GM03348 (cell line): ENCODE measurements at places on chromosomes 4 and X.

- no peak for DNase-seq
These were observed 374.8 kb upstream of the FAT1 start for GRCh38 chr4:187098429-187098828.

DNA sequence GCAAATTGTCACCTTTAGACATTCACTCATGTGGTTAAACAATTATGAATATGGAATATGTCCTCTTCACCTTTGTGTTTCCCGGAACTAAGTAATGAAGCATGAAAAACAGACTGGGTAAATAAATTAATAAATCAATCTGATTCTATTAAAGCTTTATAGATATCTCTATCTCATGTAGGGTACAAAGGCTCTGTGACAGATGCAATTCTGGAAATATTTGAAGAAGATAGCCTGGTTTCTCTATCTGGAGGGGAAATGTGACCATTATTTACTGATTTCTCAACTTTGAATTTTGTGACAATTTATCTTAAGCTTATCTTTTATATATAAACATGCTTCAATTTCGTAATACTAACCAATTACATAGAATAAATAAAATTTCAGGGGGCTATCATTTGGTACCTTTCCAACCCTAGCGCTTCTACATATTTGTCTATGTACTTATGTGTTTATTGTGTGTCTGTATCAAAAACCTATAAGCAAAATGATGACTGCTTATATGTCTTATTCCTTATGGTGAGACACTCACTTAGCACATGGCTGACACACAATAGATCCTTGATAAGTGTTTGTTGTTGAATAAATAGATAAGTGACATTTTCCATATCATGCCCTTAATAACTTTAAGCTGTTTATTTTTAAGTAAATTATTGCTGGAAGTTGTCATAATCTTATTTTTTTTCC is 9.9 kb downstream of the CTSO start:
- no peak for DNase-seq

- no peak for DNase-seq
These were observed 133.8 kb upstream of the NKX1-1 start for GRCh38 chr4:1539859-1540600.

GRCh38 chr4:18049446-18049845 is 27.9 kb upstream of the LCORL start:
- DNase-seq, result no peak

GRCh38 chrX:73977542-73978169 is 326.3 kb upstream of the ZCCHC13 start:
- no peak for DNase-seq

DNA sequence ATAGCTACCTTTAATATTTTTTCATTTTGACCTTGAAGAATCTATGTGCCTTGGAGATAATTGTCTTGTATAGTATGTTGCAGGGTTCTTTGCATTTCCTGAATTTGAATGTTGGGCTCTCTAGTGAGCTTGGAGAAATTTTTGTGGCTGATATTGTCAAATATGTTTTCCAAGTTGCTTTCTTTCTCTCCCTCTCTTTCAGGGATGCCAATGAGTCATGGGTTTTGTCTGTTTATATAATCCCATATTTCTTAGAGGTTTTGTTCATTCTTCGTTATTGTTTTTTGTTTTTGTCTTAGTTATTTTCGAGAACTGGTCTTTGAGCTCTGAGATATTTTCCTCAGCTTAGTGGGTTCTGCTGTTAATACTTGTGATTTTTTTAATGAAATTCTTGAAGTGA is 20.7 kb downstream of the RAB40AL start:
- DNase-seq, result no peak

GRCh38 chr4:39638354-39639239 is at the start of gene SMIM14:
SMIM14 (minus strand) TSS chr4:39638865; CDS start chr4:39605145, 33,720 bp downstream.
- peak; percentile 99 for DNase-seq

DNA sequence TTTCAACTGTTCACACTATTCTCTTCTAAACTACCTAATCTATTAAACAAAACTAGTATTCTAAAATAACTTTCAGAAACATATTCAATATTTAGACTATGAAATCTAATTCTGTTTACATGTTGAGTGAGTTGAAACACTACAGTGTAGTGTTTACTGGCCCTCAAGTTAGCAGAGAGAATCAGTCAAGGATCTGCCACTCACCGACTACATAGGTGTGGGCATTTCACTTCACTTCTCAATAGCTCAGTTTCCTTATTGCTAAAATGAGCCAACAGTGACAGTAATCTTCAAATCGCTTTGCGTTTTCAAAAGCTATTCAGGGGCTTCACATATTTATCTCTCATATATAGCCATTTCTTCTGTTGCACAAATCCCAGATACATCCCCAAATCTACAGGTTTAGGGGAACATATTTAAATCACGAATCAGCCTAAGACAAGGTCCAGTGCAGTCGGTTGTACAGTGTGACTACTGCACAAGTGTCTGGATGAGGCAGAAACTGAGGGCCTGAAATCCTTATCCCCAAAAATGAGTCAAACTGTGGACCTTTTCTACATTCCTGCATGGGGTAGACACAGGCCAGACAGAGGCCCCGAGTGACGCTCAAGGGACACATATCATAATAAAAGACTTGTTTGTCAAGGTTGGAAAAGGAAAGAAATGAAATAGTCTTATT is 129.8 kb downstream of the PPP3CA start:
- peak; percentile 11 for DNase-seq

DNA sequence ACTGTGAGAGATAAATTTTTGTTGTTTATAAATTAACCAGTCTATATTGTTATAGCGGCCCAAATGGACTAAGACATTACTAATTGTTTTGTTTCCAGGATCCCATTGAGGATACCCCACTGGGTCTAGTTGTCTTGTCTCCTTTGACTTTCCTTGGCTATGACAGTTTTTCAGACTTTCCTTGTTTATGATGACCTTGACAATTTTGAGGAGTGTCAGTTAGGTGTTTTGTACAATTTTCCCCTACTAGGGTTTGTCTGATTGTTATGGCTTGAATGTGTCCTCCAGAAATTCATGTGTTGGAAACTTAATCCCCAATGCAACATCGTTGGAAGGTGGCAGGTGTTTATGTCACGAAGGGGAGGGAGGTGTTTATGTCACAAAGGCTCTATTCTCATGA is 89.6 kb upstream of the PITX2 start:
- DNase-seq, result no peak

DNA sequence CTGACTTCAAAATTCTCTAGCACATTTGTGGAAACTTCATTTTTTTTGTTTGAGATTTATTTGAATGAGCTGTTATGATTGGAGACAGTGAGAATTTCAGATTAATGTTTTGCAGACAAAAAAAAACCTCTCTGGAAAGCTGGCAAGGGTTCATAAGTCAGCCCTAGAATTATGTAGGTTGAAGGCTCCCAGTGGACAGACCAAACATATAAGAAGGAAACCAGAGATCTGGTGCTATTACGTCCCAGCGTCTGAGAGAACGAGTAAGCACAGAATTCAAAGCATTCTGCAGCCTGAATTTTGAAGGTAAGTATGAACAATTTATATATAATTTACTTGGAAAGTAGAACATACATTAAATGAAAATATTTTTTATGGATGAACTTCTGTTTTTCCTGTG is at the start of gene AGTR2:
TSS of gene AGTR2 (plus strand) at position 234 of the 400 bp plus-strand sequence. CDS start 1,537 bp downstream, outside the sequence.
- DNase-seq, result no peak

DNA sequence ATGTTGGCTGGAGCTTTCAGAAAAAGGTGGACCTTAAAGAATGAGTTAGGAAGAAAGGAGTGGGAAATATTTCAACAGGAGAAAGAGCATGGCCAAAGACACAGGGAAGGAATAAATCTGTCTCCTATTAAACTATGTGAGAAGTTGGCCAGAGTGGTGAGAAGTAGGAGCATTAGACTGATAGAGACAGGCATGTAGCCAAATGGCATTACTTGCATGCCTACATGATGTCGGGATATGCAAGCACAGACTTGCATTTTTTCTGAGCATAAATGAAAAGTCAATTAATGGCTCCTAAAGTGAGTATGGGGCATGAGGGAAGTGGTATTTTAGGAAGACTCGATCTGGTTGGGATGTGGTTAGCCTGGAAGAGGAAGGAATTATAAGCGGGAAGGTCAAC is 279.6 kb upstream of the PITX2 start:
- no peak for DNase-seq

GRCh38 chr4:53721263-53721662 is 130.0 kb upstream of the LNX1 start:
- DNase-seq, result no peak

DNA sequence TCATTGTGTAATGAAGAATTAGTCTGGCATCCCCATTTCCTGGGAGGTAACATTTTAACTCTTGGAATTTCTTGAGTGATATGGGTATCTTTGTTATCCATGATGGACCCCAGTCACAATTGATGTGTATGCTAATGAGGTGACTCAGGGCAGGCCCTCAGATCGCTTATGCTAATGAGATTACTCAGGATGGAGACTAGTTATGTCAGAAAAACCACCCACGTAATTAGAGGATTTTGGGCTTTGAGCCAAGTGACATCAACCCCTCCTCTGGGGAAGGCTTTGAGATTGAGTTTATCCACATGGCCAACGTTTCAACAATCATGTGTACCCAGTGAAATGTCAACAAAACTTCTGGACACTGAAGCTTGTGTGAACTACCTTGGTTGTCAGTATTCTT is 772.7 kb downstream of the STPG2 start:
- DNase-seq, result no peak

DNA sequence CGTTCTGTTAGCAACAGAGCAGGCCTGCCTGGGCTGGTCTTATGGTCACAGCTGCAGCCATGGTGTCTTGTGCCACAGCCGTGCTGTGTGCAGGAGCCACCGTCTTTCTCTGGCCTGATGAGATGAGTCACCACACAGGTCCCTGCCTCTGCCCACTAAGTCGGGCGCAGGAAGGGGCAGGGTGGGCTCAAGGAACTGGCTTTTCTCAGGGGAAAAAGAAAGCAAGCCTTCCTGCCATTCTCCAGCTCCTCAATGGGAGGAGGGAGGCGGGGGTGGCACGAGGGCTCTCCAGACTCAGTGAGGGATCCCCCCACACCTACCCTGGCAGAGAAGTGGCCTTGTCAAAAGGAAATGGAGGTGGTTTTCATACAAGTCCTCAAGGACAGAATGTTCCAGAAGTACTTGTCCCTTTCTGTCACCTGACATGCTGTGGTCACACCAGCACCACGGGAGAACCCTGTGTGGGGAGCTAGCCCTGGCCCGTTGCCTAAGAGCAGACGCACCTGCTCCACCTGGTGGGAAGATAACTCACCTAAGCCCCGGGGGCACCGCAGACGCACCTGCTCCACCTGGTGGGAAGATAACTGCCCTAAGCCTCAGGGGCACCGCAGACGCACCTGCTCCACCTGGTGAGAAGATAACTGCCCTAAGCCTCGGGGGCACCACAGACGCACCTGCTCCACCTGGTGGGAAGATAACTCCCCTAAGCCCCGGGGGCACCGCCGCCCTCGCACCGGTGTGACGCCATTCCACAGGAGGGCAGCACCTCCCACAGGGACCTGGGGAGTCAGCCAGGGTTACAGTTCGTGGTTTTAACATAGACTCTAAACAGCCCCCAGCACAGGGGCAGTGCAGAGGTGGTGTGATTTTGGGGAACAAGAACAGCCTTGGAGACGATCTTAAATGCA is 18.5 kb downstream of the UVSSA start:
- no peak for DNase-seq

DNA sequence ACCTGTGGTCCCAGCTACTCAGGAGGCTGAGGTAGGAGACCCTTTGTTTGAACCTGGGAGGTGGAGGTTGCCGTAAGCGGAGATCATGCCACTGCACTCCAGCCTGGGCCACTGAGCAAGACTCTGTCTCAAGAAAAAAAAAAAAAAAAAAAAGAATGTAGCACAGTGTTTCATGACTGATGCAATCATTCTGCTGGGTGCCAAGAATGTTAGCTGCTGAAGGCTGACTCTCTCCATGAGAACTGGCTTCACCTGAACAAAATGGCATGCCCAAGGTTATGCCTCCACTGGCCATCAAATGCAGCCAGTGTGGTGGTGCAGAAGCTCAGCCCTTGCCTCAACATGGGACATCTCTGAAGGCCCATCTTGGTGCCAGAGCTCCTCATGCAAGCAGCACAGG is 412.1 kb downstream of the ADAM29 start:
- peak; percentile 16 for DNase-seq

- DNase-seq, result peak; percentile 80
These were observed 1.6 kb upstream of the IDUA start for GRCh38 chr4:985123-985830.

- DNase-seq, result no peak
These were observed 64.5 kb downstream of the ARL9 start for GRCh38 chr4:56570041-56570440.

- DNase-seq, result peak; percentile 91
These were observed 5.1 kb upstream of the PLCXD1 start for GRCh38 chrX:275967-276580.

DNA sequence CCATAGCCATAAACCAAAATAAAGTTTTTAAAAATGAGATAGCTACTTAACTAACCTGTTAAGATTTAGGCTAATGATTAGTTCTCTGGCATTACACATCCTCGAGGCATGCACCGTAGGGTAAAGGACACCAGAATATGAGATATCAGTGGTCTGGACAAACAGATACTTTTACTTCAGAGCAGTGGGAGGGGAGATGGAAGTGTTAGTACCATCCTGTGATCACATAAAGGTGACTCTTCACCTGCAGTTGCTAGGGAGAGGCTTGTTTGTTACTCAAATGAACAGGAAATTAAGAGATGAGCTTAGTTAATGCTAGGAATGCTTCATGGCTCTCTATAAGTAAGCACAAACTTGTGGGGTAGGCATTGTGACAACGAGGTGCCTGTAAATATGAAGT is 624.4 kb upstream of the MAGEB2 start:
- no peak for DNase-seq

DNA sequence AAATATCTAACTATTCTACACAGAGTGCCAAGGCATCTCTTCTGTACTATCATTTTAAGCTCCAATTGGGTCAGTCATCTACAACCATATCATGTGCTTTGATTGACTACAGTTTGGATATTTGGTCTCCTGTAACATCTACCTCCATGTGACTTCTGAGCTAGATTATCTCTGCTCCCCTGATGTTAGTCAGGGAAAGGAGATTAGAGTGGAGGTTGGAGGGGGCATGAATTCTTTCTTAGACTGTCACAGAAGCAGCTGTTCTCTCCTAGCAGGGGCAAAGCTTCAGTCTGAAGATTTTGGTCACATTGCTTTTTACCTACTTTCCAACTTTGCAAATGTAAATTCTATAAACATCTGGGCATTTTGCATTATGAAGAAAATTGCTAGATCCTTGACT is 62.6 kb upstream of the C4orf54 start:
- no peak for DNase-seq
